ENCODE measurements at places on chromosomes 5 and 9.

GRCh38 chr5:120239086-120239485, 225.0 kb upstream of the PRR16 start:
- DNase-seq = no peak

DNA sequence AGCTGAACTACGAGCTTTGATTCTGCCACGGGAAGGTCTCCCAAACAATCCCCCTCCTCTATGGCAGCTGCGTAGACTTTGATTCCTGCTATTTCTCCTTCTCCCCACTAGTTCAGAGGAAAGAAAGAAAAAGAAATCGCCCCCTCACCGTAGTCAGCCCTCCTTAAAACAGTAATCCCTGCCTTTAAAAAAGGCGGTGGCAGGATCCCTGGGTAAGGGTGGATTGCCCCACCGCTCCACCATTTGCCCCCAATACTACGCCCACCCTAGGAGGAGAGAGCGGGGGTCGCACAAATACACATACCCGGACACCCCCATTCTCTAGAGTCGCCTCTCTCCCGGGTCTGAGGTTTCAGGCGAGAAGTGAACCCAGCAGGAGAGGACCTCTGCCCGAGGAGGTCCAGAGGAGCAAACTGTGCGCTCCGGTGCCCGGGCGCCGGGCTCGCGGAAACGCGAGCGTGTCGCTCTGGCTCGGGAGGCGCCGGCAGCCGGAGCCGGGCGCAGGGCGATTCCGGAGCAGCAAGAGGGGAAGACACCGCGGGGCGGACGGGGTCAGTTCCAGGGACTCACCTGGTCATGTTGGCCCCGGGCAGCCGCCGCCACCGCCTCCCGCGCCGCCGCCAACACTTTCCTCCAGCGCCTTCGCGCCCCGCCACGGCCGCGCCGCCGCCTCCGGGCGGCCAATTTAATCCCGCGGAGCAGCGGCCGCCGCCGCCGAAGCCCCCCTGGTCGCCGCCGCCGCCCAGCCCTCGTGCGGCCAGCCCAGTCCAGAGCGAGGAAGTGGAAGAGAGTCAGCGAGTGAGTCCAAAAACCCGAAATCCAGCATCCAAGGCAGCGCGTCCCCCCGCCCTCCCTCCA, 1057.7 kb upstream of the DMAC1 start:
- DNase-seq = no peak

GRCh38 chr5:145752947-145753346, 82.2 kb downstream of the PRELID2 start:
- no peak for DNase-seq

DNA sequence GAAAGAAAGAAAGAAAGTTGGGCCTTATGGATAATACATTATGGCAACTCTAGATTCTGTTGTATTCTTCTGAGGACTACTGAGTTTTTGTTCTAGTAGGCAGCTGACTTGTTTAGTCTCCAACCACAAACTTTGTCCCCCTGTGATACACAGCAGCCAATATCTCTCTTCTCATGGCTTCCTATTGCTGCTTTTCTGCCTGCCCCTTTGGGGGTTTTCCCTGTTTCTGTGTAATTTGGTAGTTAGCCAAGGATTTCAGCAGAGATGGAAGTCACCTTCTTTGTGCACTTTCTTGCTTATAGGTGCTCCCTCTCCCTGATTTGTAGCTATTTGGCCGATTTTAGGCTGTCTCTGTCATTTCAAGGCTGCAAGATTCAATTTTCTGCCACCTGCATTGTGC, 109.6 kb downstream of the FGF1 start:
- DNase-seq = no peak

DNA sequence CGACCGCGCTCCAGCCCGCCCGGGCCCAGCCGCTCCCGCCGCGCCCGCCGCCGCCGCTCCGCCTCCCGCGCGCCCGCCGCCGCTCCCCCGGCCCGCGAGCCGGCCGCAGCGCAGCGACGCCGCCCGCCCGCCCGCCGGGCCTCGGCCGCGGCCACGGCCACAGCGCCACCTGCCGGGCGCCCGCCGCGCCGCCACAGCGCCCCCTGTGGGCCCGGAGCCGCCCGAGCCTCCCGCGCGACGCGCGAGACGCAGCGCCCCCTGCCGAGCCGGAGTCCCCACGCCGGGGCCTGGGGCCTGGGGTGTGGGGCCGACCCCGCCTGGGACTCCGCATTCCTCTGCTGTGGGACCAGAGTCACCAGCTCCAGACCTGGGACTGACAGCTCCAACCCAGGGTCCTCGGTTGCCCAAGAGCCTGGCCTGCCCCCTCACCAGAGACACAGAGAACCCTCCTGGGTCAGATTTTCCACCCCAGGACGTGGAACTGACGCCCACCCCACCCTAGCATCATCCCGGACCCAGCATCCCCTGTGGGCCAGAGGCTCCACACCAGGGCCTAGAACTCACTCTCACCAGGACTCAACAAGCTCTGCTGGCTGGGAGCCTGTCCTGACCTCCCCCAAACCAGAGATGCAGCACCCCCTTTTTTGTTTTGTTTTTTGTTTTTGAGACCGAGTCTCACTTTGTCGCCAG, at the start of gene RAPGEF1:
Gene RAPGEF1 (minus strand): TSS at position 118 of the 690 bp plus-strand sequence. CDS start 246 bp downstream, outside the sequence.
- peak; percentile 88 for DNase-seq

- DNase-seq = no peak
Observed at GRCh38 chr9:29637471-29638237, 2064.4 kb upstream of the C9orf72 start.

- no peak for DNase-seq
Observed at GRCh38 chr9:92775466-92775865, 10.8 kb upstream of the BICD2 start.

DNA sequence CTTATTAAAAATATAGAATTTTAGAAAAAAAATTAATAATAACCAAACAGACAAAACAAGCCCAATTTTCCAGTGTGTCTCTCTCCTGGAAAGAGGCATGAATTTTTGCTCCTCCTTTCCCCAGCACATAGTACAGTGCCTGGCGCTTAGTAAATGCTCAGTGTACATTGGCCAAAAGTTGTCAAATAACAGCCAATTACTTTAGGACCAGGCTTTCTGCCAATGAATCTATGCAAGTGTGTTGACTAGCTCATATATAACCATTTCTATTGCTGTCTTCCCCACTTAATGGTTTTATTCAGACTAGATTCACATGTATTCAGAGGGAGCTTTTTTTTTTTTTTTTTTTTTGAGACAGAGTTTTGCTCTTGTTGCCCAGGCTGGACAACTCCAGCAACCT, 120.1 kb upstream of the CD180 start:
- no peak for DNase-seq

- no peak for DNase-seq
Observed at GRCh38 chr5:140111011-140111858, 2.7 kb upstream of the PURA start.

- DNase-seq = no peak
Observed at GRCh38 chr5:57753446-57753845, 270.8 kb upstream of the ACTBL2 start.

- no peak for DNase-seq
Observed at GRCh38 chr9:26129217-26129616, 451.0 kb upstream of the TUSC1 start.

DNA sequence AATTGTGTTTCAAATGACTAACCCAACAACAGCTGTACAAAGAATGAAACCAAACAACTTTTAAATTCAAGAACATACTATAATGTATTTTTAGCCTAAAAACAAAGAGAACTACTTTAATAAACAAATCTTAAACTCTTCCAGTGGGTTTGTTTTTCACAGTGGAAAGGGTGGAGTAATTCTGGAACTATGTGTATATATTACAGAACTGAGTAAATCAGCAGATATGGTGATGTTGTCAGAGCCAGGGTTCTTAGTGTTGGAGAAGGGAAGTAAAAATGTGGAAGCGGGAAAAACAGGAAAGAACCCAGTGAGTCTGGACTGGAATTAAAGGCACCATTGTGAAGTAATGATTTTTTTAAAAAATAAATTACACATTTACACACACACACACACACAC, 144.9 kb downstream of the CDK5RAP2 start:
- no peak for DNase-seq

- peak; percentile 90 for DNase-seq
Observed at GRCh38 chr9:83649080-83649479, 26.1 kb downstream of the IDNK start.

DNA sequence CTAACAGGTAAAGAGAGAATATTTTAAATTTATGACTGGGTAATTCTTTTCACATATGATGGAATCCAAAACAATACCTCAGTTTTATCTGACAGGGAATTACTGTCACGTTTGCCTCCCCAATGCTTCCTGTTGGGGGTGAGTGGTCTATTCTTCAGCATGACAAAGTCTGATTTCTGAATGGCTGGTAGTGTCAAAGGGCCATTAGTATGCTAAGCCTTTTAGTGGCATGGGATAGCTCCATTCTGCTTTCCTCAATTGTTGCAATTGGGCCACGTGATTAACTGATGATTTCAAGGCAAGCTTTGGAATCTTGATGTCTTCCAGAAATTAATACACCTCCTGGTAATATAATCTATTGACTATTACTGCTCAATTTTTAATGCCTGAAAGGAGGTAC, 14.7 kb upstream of the NDUFS4 start:
- DNase-seq = no peak

DNA sequence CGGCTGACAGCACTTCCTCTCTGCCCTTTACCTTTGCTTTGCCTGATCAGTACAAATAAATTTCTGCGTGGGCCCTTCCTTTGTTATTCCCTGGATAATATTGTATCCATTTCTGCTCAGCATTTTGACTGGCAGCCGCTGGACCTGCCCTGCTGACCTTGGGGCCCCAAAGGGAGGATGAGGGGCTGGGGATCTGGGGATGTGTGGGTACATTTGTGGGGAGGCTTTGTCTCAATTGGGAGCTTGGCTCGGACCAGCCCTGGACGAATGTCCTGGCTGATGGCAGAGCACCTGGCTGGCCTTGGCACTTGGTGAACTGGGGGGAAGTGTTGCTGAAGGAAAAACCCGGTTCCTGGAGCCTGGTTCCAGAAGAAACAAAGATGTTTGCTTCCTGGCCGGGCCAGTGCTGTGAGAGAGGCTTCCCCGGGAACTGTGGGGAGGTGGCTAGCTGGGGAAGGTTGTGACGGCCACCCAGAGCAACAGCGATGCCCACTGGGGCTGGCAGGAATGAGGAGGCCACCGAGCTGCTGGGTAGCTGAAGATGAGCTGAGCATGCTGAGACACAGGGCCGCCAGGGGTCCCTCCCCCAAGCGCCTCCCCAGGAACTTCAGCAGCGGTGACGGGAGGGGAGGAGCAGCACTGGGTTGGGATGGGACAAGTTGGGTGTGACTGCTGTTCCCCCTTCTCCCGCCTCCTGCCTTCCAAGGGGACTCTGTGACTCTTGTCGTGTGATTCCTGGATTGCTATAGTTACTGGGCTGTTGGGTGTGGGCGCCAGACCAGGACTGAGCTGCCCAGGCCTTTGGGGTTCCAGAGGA, 8.4 kb downstream of the LMX1B start:
- no peak for DNase-seq

GRCh38 chr9:127173063-127173462, 50.6 kb upstream of the ANGPTL2 start:
- no peak for DNase-seq

- DNase-seq = no peak
Observed at GRCh38 chr5:150609843-150610584, 30.4 kb upstream of the SYNPO start.

Measured in glutamatergic neuron (in vitro differentiated cells).